ENCODE measurements at places on chromosomes 6 and 20.
A peak's percentile ranks its signal among the peaks of the same experiment; 100 is the strongest.

- DNase-seq, result no peak
Observed at GRCh38 chr6:17392978-17393891, at the start of gene CAP2. CAP2 (plus strand) TSS chr6:17393595; CDS start chr6:17421556, 27,961 bp downstream.

GRCh38 chr6:43050981-43051380, 2.7 kb downstream of the CUL7 start:
- no peak for DNase-seq

DNA sequence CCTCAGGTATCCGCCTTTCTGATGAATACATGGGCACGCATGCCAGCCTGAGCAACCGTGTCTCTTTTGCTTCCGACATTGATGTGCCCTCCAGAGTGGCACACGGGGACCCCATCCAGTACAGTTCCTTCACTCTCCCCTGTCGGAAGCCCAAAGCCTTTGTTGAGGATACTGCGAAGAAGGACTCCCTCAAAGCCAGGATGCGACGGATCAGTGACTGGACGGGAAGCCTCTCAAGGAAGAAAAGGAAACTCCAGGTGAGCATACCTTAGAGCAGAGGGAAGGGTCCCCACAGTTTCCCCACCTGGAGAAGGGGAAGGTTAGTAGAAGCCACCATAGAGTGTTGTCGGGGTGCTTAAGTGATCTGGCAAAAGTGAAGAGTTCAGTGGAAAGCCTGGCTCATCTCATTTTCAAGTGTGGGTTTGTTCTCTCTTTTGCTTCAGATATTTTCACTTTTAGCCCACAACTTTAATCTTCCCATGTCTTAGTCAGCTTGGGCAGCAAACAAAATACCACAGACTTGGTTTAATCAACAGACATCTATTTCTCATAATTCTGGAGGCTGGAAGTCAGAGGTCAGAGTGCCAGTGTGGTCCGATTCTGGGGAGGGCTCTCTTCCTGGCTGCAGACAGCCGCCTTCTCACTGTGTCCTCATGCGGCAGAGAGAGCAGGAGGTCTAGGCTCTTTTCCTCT, 133.5 kb upstream of the CLDN20 start:
- no peak for DNase-seq

GRCh38 chr6:19301980-19302379, 535.2 kb upstream of the ID4 start:
- DNase-seq, result no peak

DNA sequence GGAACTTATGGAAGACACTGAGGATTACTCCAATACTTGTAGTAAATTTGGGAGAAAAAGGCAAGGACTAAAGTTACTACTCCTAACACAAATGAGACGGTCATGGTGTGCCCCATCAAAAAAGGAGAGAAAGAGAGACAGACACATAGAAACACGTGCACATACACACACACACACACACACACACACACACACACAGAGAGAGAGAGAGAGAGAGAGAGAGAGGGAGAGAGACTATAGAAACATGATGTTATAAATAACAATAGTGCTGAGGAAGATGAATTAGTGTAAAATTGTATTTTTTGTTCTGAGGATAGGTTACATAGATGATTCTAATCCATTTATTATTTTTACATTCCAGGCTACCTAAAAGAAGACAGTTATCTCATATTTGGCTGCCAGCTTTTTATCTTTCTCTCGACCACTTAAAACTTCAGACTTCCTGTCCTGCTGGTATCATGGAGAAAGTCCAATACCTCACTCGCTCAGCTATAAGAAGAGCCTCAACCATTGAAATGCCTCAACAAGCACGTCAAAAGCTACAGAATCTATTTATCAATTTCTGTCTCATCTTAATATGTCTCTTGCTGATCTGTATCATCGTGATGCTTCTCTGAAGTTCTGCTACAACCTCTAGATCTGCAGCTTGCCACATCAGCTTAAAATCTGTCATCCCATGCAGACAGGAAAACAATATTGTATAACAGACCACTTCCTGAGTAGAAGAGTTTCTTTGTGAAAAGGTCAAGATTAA, 10.5 kb downstream of the PLN start:
- DNase-seq, result peak; percentile 32

DNA sequence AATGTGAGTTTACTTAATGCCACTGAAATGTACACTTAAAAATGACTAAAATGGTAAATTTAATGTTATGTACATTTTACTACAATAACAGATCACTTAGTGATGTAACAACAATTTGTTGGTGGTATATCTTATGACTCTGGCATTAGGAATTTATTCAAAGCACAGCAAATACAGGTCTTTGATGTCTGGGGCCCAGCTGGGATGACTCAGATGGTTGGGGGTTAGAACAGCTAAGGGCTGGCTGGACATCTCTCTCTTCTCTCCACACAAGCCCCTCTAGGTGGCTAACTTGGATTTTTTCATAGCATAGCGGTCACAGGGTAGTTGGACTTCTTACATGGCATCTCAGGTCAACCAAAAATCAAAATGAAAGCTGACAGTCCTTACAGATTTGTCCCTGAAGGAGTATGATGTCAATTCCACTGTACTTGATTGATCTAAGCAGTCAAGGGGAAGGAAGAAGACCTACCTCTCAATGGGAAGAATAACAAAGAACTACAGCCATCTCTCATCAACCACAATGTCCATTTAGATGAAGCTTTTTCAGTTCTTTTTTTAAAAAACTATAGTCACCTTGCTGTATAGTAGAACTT, 37.5 kb upstream of the LCA5 start:
- DNase-seq, result peak; percentile 69

DNA sequence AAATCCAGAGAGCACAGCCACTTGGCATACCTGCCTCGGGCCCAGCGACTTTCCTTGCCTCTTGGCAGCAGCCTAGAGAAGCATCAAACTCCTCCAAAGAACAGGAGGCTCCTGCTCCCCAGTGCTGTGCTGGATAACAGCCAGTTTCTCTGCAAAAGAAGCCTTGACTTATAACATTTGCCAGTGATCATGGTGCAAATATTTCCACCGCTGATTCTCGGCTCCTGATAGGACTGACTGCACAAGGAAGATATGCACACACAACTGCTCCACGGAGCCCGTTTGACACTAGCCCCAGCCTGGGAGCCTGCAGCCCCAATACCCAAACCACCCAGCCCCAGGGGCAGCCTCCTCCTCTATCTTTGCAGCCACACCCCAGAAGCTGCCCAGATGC, 17.5 kb downstream of the ACSS1 start:
- no peak for DNase-seq

GRCh38 chr20:51861726-51862466, 59.6 kb upstream of the SALL4 start:
- DNase-seq, result peak; percentile 85

- DNase-seq, result no peak
Observed at GRCh38 chr6:122669868-122670267, 59.7 kb downstream of the PKIB start.

GRCh38 chr6:96171112-96171511, 155.3 kb downstream of the FUT9 start:
- no peak for DNase-seq

- DNase-seq, result no peak
Observed at GRCh38 chr20:56163806-56164205, 84.7 kb upstream of the MC3R start.

GRCh38 chr20:32922466-32922865, 63.7 kb downstream of the EFCAB8 start:
- DNase-seq, result no peak

- no peak for DNase-seq
Observed at GRCh38 chr20:49785149-49785851, 27.3 kb upstream of the SLC9A8 start.

- DNase-seq, result no peak
Observed at GRCh38 chr20:6044115-6044514, 9.7 kb downstream of the LRRN4 start.

DNA sequence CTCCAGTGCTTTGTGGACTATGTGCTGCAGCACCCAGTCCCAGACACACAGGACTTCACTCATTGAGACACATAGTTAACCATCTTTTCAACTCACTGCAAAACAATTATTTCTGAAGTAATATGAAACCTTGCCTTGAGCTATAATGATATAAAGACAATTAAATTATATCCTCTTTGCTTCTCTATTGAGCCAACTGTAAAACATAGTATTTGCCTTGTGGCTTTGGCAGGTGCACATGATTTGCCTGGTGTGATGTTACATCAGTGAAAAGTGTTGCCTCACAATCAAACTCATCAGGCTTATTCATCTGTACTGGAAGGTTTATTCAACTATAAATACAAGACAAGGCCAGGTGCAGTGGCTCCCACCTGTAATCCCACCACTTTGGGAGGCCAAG, 80.6 kb downstream of the NCOA7 start:
- DNase-seq, result no peak

- DNase-seq, result no peak
Observed at GRCh38 chr6:25465941-25466340, 186.1 kb upstream of the SCGN start.

DNA sequence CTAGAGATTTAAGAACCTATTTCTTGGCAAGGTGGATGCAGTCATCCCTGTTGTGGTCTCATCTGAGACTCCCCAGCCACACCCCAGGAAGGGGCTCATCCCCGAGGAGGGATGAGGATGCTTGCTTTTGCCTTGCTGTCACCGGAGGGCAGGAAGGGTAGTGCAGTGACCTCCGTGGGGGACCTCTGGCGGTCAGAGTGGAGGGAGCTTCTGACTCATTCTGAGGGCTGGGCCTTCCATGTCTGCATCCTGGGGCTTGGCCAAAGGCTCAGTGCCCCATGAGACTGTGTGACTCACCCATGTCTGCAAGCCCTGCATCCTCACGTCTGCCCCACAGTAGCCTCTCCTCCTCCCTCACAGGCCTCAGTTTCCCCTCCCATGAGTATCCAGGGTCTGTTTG, 38.7 kb downstream of the UQCC2 start:
- peak; percentile 69 for DNase-seq

DNA sequence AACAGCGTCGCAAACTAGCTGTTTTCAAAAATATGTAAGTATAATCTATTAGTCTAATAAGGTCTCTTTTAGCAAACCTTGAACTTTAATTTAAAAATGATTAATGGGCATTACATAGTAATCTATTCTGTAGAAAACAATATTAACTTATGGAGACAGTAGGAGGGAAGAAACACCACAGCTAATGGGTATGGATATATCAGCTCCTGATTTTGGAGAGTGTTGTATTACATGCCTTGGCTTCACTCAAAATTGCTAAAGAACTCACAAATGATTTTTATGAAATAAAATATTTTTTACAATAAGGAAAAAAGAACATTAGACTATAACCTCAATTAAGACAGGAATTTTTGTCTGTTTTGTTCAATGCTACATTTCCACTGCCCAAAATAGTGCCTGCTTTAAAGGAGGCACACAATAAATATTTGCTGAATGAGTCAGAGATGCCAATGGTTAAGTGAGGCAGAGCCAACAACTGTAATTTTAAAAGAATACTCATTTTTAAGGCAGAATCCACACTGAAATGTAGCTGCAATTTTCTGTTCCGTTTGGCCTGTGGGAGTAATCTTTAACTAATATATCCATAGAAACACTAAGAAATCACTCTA, 15.7 kb downstream of the ATG5 start:
- no peak for DNase-seq

DNA sequence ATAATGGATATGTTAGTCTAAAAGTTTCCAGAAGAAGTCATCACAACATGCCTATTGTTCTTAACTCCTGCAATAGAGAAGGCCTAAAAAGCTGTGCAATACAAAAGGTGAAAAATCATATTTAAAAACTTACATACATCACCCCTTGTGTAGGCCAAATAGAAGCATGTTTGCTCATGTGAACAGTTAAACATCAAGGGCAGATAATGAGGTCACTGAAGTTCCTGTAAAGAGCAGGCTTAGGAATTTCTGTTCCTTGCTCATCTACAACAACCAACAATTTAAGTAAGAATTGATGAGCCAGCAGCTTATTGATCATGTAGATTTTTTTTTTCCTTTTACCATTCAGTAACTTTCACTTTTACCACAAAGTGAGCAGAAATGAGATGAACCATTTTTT, 7.5 kb upstream of the NUP153 start:
- DNase-seq, result no peak

- no peak for DNase-seq
Observed at GRCh38 chr6:69305456-69305855, 491.4 kb downstream of the LMBRD1 start.

- no peak for DNase-seq
Observed at GRCh38 chr6:134721060-134721405, 228.9 kb downstream of the ALDH8A1 start.

DNA sequence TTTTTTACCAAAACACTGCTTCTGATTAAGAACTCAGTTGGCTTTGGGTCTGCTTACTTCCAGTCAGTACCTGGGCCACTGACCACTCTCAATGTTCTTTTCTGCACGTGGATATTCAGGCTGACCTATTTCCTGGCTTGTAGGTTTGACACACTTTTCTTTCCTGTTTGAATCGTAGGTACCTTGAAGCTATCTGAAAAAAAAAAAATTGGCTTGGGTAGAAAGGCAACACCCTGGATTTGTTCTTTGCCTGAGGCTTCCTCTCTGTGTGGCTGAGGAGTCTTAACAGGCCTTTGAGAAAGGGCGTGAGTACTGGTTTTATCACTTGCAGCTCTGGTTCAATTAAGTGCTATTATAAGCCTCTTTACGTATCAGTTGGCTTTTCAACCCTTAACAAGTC, 60.6 kb upstream of the IL20RA start:
- DNase-seq, result no peak

GRCh38 chr6:155091756-155092155, 96.6 kb downstream of the TIAM2 start:
- DNase-seq, result no peak

GRCh38 chr6:105869835-105870440, 216.2 kb upstream of the PRDM1 start:
- no peak for DNase-seq

DNA sequence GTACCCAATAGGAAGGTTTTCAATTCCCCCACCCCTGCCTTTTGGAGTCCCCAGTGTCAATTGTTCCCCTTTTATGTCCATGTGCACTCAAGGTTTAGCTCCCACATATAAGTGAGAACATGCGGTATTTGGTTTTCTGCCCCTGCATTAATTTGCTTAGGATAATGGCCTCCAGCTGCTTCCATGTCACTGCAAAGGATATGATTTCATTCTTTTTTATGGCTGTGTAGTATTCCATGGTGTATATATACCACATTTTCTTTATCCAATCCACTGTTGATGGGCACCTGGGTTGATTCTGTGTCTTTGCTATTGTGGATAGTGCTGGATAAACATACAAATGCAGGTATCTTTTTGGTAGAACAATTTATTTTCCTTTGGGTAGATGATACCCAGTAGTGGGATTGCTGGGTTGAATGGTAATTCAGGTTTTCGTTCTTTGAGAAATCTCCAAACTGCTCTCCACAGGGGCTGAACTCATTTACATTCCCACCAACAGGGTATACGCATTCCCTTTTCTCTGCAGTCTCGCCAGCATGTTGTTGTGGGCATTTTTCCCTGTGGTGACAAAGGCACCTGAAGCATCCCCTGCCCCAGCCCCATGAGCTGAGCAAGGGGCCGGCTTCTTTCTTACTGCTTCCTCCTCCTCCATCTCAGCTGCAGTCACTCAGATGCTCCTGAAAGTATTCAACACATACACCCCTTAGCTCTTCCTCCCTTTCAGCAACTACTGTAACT, 66.7 kb downstream of the ELOVL2 start:
- DNase-seq, result no peak

DNA sequence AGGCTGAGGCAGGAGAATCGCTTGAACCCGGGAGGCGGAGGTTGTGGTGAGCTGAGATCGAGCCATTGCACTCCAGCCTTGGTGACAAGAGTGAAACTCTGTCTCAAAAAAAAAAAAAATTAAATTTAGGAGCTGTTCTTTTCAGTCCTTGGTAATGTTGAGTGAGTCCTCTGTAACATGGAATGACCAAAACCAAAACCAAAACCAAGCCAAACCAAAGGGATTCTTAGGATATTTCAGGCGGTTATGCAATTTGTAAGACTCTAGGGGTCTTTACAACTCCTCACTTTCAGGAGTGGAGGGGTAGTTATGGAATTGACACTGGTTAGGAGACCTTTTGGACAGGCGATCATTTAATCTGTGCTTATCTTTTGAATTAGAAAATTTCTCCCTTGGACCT, 15.8 kb downstream of the TIAM2 start:
- no peak for DNase-seq
